ENCODE measurements at places on chromosomes 7 and 10.

DNA sequence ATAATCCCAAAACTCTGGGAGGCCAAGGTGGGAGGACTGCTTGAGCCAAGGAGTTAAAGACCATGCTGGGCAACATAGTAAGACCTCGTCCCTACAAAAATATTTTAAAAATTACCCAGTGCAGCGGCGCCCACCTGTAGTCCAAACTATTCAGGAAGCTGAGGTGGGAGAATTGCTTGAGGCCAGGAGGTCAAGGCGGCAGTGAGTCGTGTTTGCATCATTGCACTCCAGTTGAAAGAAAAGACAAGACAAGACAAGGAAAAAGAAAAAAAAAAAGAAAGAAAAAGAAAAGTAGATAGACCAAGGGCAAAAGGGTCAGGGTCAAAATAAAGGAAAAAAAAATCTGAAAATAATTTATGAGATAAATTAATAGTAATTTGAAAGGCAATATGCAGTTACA, 5.8 kb downstream of the ANXA7 start:
- no peak for DNase-seq

DNA sequence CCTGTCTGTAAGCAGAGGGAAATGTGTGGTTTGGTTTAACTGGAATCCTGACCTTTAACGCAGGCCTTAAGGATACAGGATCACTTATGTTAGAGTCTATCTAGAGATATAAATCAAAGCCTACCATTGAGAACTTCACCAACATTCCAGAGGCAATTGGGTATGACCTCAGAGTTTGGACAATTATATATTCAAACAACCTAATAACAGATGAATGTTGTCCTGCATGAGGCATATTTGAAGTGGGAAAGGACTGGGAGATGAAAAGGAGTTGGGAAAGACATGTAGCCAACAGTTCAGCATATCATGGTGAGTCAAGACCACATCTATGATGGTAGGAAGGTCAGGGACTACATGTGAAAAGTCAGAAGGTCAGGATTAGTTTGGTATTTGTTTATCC, 274.2 kb downstream of the DOCK4 start:
- DNase-seq = no peak

DNA sequence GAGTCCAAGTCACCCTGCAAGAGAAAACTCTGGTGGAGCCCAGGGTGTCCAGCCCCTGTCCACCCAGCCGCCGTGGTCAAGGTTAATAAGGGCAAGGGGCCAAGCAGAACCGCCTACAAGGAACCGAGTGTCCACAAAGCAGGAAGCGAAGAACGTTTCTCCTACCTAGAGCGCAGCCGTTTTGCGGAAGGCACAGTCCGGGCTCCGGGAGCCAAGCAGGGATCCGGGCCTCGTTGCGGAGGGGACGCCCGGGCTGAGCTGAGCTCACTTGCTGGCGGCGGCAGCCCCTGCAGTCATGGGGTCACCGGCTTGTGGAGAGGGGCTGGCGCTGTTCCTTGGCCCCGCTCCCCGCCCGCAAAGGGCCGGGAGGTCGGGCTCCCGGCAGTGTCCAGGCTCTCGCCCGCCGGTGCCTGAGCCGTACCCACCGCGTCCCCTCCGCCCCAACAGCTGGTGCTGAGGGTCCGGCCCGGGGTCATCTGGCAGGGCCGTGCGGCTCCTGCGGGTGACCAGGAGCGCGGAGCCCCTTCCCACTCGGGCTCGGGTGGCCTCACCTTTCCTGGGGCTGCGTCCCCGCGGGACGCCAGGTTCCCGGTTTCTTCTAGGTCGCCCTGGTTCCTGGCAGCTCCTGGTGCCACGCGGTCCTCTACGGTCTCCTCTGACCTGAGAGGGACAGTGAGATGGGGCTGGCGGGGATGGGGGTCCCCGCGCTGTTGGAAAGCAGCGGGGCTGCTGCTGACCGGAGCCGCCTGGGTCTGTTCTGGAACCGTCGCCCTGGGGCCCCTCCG, 14.0 kb upstream of the ZNF273 start:
- peak; percentile 36 for DNase-seq

DNA sequence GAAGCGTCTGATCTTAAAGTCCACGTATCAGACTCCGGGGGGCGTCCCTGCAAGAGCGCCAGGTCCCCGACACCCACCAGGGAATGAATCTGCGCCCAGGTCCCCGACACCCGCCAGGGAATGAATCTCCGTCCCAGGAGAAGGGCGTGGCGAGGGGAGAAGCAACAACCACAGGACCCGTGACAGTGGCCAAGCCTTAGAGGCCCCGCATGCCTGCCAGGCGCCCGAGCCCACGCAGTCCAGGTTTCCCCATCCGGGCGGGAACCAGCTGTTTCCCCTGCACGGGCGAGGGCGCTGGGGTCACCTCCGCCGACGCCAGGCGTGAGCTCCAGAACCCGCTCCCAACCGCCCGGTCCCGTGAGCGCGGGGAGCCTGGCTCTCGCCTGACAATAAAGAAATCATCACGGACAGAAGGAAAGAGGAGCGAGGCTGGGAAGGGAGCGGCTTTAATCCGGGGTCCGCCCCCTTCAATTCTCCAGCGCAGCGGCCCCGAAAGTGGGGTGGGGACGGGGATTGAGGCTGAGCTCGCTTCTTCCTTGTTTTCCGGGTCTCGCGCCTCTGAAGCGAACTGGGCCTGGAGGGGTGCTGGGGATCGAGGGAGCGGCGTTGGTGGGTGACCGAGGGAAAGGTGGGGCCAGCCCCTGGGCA, 29.0 kb upstream of the BMS1 start:
- peak; percentile 45 for DNase-seq

- peak; percentile 44 for DNase-seq
Measured at GRCh38 chr10:73159038-73159648, 8.7 kb downstream of the ECD start.
